NCI-H1105 (cell line): ENCODE measurements at places on chromosomes 3 and 15.

- DNase-seq = no peak
Observed at GRCh38 chr15:94749811-94750617, 518.7 kb downstream of the MCTP2 start.

DNA sequence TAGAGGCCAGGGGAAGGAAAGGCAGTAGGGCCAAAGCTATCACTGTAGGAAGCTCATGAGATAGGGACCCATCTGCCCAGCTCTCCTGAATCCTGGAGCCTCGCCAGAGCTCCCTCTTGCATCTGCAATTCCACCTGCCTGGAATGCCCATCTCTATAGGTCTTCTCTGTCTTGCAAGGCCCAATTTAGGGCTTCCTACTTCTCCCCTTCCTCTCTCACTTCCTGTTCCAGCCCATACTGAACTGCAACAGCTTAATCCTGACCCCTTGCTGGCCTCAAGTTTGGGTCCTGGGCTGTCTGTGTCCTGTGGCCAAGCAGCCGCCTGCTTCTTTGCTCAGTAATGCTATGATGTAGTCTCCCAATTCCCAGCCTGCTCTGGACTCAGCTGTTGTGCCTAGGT, 3.6 kb upstream of the PTPN23 start:
- no peak for DNase-seq

DNA sequence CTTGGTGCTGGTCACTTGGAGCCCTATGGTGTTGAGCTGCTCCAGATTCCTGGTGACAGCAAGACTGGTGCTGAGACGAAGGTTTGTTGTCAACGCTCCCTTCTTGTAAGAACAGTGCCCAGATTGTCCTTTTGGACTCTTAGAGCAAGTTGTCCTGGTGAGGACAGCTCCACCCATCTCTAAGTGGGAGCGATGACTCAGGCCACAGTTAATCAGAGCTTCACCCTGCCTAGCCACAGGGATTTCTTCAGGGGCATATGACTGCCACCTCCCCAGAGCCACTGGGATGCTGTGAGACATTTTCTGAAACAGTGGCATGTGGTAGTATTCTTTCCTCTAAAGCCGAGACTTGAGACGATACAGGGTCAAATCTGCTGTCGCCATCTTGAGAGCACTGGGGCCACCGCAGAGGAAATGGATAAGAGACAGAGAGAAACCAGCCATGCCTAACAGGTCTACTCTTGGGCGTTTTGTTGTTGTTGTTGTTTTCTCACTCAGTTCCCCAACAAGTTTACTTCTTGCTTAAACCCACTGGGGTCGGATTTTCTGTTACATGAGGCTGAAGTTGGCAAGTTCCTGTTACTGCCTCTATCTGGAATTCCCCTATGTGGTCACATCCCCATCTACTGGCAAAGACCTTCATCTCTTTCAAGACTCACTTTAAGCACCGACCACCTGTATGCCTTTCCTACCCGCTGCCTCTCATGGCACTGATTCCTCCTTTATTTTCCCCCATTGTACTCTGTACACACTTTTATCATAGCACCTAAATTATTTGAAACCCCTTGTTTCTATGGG, 16.0 kb upstream of the PCOLCE2 start:
- no peak for DNase-seq

DNA sequence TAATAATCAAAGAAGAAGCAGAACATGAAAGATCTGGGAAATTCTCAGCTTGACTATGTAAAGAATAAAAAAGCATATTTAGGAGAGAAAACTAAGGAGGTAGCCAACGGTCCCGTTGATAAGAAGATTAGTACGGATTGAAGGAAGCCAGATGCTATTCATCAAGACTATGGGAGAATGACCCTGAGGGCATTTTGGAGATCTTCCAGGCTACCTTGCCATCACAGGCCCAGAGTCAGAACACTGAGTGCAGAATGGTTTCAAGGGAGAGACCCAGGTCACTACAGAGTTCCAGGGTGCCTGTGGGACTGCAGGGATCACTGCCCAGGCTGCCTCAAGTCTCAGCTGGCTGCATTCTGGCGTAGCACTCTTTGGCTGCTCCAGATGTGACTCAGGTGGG, 752.9 kb upstream of the ARPP21 start:
- DNase-seq = no peak
